HFFc6 (cell line): ENCODE measurements at places on chromosomes 6 and 20. TPM values are rescaled to one million over a fixed set of nuclear protein-coding genes. Genes with fewer than 3 reads are reported as not detected.

The PRL gene
- total RNA-seq, result not detected in 3 replicates

The PMEPA1 gene
- 6.0 to 8.0 TPM (median 6.7 TPM) in 3 replicates for total RNA-seq

The TULP1 gene
- total RNA-seq, result not detected in 2 replicates

The CGA gene
- total RNA-seq, result 0.69 to 1.2 TPM (median 1.1 TPM) in 3 replicates

The PDYN gene
- not detected in 3 replicates for total RNA-seq

The PRKN gene
- 0.32 to 0.77 TPM (median 0.33 TPM) in 3 replicates for total RNA-seq

The CFAP61 gene
- not detected in 3 replicates for total RNA-seq

The ETV7 gene
- 0.15 to 0.27 TPM (median 0.22 TPM) in 3 replicates for total RNA-seq

The CCN6 gene
- not detected in 3 replicates for total RNA-seq

- peaks cover 35% of the 10 kb centered on the region for H3K4me1 ChIP-seq
- peak overlapping the region; percentile 97 for H3K27ac ChIP-seq
- no peaks in the 10 kb centered on the region; the same call in none of the 2 replicates for H3K27me3 ChIP-seq
These were observed 11.5 kb upstream of the BAK1 start for GRCh38 chr6:33591424-33592032.

GRCh38 chr6:917939-918338 lies 225.0 kb upstream of the EXOC2 start:
- DNase-seq, result no peak
- no peak overlapping the region for H3K4me3 ChIP-seq
- H3K36me3 ChIP-seq, result no peaks in the 10 kb centered on the region
- peaks cover 6% of the 10 kb centered on the region for H3K4me1 ChIP-seq
- no peak overlapping the region for H3K27ac ChIP-seq

GRCh38 chr6:163605385-163606097 lies 191.0 kb downstream of the QKI start:
- H3K27ac ChIP-seq, result no peak overlapping the region
- DNase-seq, result no peak
- no peak overlapping the region for H3K4me3 ChIP-seq
- H3K27me3 ChIP-seq, result peaks cover 12% of the 10 kb centered on the region
- no peaks in the 10 kb centered on the region for H3K36me3 ChIP-seq

DNA sequence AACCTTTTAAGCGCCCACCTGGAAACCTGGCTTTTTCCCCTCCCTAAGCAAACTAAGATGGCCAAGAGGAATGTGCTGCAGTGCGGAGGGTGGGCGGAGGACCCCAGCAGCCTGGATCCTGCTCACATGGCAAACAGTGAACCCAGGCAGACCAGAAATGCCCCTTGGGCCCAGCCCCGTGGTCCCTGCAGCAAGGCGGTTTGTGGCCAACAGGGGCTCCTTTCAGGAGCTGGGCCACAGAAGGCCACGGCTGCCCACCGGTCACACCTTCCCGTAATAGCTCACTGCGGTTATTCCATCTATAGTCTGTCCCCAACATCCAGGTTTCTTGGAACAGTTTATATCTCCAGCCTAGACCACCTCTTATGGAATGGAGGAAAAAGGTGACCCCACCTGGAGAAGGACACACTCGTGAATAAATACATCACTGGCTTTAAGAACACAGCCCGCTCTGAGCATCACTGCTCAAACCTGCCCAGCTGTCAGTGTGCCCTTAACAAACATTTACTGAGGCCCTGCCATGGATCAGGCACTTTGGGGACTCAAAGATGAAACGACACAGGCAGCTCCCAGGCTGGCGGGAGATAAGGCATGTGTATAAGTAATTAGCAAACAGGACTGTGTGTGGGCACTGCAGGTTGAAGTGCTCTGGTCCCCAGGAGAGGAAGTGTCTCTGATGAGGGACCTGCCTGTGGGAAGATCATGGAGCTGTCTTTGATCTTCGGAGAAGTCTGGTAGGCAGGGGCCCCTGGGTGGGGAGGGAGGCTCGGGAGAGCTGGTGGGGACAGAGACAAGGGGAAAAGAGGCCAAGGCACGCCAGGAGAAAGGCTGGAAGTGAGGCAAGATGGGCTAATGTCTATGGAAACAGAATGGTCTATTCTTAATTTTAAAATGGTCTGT lies 3.2 kb upstream of the TUBB1 start:
- peak overlapping the region; percentile 14; the same call in 1 of the 2 replicates for H3K27ac ChIP-seq
- DNase-seq, result no peak
- no peaks in the 10 kb centered on the region; the same call in 1 of the 2 replicates for H3K27me3 ChIP-seq
- H3K36me3 ChIP-seq, result no peaks in the 10 kb centered on the region
- H3K4me3 ChIP-seq, result no peak overlapping the region
- H3K4me1 ChIP-seq, result peaks cover 45% of the 10 kb centered on the region

DNA sequence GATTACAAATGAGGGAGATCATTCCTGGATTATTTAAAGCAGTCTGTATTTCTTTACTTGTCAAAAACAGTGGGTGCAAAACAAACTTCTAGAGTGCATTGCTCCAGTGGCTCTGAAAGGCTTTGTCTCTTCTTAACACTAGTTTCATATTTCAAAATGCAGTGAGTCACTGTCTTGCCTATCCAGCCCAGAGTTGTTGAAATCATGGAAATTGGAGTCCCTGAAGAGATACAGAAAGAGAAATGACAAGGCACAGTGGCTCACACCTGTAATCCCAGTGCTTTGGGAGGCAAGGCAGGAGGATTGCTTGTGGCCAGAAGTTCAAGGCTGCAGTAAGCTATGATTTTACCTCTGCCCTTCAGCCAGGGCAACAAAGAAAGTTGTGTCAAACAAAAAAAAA lies 11.3 kb downstream of the SLC2A12 start:
- H3K27ac ChIP-seq, result no peak overlapping the region
- peak; percentile 47 for DNase-seq
- H3K4me3 ChIP-seq, result no peak overlapping the region; the same call in 1 of the 2 replicates
- H3K4me1 ChIP-seq, result peaks cover 13% of the 10 kb centered on the region
- H3K36me3 ChIP-seq, result no peaks in the 10 kb centered on the region

DNA sequence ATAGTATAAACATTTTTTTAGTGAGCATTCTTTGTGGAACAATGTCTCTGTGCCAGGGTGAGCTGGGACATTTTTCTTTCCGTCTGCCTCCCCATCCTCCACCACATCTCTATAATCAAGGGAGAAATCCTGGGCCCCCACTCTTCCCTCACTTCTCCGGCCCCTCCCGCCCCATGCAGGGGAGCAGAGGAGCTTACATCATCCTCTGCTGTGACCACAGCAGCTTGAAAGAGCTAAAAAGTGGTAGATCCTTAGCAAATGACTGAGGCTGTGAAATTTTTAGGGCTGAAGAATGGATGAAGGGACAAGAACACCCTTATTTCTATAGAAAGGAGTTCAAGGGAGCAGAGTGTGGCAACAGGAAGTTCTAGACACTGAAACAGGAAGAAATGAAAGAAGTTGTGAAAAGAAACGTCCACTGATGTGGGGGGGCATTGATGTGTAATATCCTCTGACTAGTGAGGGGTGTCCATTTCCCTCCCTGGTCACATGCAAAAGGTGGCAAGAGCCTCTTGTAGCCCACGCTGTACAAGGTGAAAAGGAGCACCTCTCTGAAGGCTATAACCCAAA lies 380.3 kb upstream of the JARID2 start:
- no peaks in the 10 kb centered on the region for H3K36me3 ChIP-seq
- H3K4me1 ChIP-seq, result peaks cover 8% of the 10 kb centered on the region
- peak overlapping the region; percentile 2; the same call in 1 of the 2 replicates for H3K27ac ChIP-seq
- no peak overlapping the region for H3K4me3 ChIP-seq
- H3K27me3 ChIP-seq, result peaks cover 12% of the 10 kb centered on the region

GRCh38 chr6:3776881-3777507 lies 25.5 kb upstream of the PXDC1 start:
- H3K4me1 ChIP-seq, result peaks cover 7% of the 10 kb centered on the region
- no peaks in the 10 kb centered on the region for H3K36me3 ChIP-seq
- H3K4me3 ChIP-seq, result no peak overlapping the region
- DNase-seq, result no peak
- H3K27ac ChIP-seq, result no peak overlapping the region

- no peaks in the 10 kb centered on the region; the same call in 1 of the 2 replicates for H3K36me3 ChIP-seq
- H3K27me3 ChIP-seq, result no peaks in the 10 kb centered on the region
- no peaks in the 10 kb centered on the region for H3K4me1 ChIP-seq
- no peak overlapping the region for H3K4me3 ChIP-seq
These were observed 437.4 kb upstream of the NRSN1 start for GRCh38 chr6:23688650-23689049.

GRCh38 chr6:142937986-142938385 lies 7.0 kb downstream of the HIVEP2 start:
- peaks cover 74% of the 10 kb centered on the region for H3K4me1 ChIP-seq
- no peaks in the 10 kb centered on the region; the same call in 1 of the 2 replicates for H3K27me3 ChIP-seq
- no peak overlapping the region for H3K4me3 ChIP-seq
- DNase-seq, result no peak
- peaks cover 14% of the 10 kb centered on the region for H3K36me3 ChIP-seq

GRCh38 chr6:169868458-169868857 lies 117.0 kb downstream of the ERMARD start:
- H3K4me1 ChIP-seq, result no peaks in the 10 kb centered on the region
- DNase-seq, result no peak
- H3K4me3 ChIP-seq, result no peak overlapping the region
- no peak overlapping the region for H3K27ac ChIP-seq
- no peaks in the 10 kb centered on the region; the same call in 1 of the 2 replicates for H3K27me3 ChIP-seq

- no peak for DNase-seq
- peaks cover 54% of the 10 kb centered on the region for H3K36me3 ChIP-seq
- no peak overlapping the region; the same call in 1 of the 2 replicates for H3K4me3 ChIP-seq
- H3K4me1 ChIP-seq, result peaks cover 88% of the 10 kb centered on the region
- H3K27ac ChIP-seq, result peak overlapping the region; percentile 61
- H3K27me3 ChIP-seq, result peaks cover 15% of the 10 kb centered on the region
These were observed 17.2 kb upstream of the DST start for GRCh38 chr6:56659721-56660380.

- H3K4me3 ChIP-seq, result no peak overlapping the region
- no peaks in the 10 kb centered on the region for H3K36me3 ChIP-seq
- peaks cover 3% of the 10 kb centered on the region; the same call in 1 of the 2 replicates for H3K27me3 ChIP-seq
These were observed 181.1 kb upstream of the SUPT3H start for GRCh38 chr6:45558858-45559257.

- no peaks in the 10 kb centered on the region for H3K4me1 ChIP-seq
- no peak overlapping the region for H3K4me3 ChIP-seq
- H3K27ac ChIP-seq, result no peak overlapping the region
- DNase-seq, result no peak
- peaks cover 3% of the 10 kb centered on the region; the same call in 1 of the 2 replicates for H3K36me3 ChIP-seq
These were observed 101.3 kb downstream of the IYD start for GRCh38 chr6:150470131-150470530.

DNA sequence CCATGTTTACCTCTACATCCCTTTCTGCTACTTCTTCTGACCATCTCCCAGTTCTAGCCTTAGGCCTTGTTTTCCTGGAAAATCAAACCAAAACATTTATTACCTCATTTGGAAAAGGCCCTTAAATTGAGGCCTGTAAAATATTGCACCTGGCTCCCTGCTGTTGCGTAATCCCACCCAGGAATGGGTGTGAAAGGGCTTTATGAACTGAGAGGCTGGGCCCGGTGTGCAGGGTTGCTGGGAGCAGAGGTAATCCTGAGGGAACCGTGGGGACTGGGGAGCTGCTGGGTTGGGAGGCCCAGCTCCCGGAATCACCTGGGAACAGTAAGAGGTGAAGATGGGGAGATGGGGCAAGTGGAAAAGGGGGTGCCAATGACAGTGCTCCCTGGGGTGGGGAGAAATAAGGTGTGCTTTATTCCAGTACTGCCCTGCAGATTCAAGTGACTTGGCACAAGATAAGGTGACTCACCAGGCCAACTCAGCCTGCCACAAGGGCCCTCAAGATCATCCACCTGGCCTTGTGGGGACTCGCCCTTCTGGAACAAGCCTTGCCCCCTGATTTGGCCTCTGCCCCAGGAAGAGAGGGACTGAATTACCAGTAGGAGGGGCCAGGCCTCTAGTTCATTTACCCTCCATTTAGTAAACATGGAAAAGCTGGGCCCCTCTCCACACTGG lies 44.2 kb downstream of the KCNK5 start:
- peaks cover 6% of the 10 kb centered on the region; the same call in 1 of the 2 replicates for H3K27me3 ChIP-seq
- no peak overlapping the region for H3K27ac ChIP-seq
- H3K36me3 ChIP-seq, result no peaks in the 10 kb centered on the region
- H3K4me3 ChIP-seq, result no peak overlapping the region
- no peak for DNase-seq

- H3K4me3 ChIP-seq, result no peak overlapping the region
- peak; percentile 47 for DNase-seq
- H3K36me3 ChIP-seq, result peaks cover 14% of the 10 kb centered on the region
- H3K27ac ChIP-seq, result no peak overlapping the region
- H3K27me3 ChIP-seq, result no peaks in the 10 kb centered on the region; the same call in 1 of the 2 replicates
These were observed 14.5 kb downstream of the ADISSP start for GRCh38 chr20:3753098-3753497.

GRCh38 chr6:6683969-6684833 lies 95.7 kb downstream of the LY86 start:
- H3K4me1 ChIP-seq, result peaks cover 11% of the 10 kb centered on the region
- no peak for DNase-seq
- H3K4me3 ChIP-seq, result no peak overlapping the region
- H3K27ac ChIP-seq, result no peak overlapping the region

- no peak overlapping the region for H3K4me3 ChIP-seq
- H3K27me3 ChIP-seq, result no peaks in the 10 kb centered on the region
- peaks cover 21% of the 10 kb centered on the region for H3K4me1 ChIP-seq
- H3K27ac ChIP-seq, result peak overlapping the region; percentile 75
- no peaks in the 10 kb centered on the region for H3K36me3 ChIP-seq
These were observed 100.1 kb downstream of the SGK1 start for GRCh38 chr6:134217798-134218140.

GRCh38 chr20:62959101-62959971 lies 6.8 kb downstream of the SLC17A9 start:
- H3K27ac ChIP-seq, result no peak overlapping the region
- peaks cover 4% of the 10 kb centered on the region for H3K27me3 ChIP-seq
